Cerebellar nuclear complex (tissue), 1 donor: ENCODE measurements at places on chromosomes 6 and 20.

GRCh38 chr6:84141521-84141920 lies 85.9 kb downstream of the CEP162 start:
- no peak for DNase-seq

GRCh38 chr6:84057908-84058307 lies 24.3 kb downstream of the MRAP2 start:
- DNase-seq, result no peak

DNA sequence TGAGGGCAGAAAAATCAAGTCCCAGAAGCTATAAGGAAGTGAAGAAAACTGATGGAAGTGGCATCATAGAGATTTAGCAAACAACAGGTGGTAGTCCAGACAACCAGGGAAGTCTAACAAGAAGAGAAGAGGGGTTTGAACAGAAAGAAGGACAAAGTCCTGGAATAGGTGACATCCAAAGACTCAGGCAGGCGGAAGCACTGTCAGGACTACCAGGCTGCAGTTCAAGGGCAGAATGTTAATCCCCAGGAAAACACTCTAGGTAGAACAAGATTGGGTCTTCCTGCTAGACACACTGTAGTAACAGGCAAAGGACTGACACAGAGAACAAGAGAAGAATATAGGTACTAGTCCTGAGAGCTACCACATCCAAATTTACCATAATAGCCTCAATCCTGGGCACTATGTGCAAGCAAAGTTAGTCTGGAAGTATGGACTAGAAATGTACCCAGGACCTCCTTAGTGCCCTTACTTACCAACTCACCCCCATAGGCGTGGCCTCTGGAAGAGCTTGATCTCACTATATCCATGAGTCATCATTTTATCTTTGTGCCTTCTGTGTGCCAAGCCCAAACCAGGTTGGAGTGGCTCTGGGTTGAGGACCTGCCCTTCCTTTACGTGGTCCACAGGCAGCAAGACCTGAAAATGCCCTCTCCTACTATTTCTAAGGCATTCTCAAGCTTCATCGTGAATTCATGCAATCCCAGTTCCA lies 2.2 kb upstream of the EPB41L2 start:
- DNase-seq, result no peak

DNA sequence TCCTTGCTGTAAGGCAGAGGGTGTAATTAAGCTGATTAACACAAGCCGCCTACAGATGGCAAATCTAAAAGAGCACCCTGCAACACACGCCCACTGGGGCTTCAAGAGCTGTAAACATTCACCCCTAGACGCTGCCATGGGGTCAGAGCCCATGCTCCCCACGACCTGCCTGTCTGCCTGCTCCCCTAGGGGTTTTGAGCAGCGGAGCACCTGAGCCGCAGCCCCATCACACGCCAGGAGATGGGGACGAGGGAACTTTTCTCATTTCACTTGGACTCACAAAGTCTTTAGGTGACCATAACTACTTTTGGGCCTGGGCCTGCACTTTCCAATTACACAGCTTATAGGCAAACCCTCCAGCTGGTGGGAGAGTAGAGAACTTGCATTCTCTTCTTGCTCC lies 99.0 kb upstream of the SOX4 start:
- DNase-seq, result no peak

DNA sequence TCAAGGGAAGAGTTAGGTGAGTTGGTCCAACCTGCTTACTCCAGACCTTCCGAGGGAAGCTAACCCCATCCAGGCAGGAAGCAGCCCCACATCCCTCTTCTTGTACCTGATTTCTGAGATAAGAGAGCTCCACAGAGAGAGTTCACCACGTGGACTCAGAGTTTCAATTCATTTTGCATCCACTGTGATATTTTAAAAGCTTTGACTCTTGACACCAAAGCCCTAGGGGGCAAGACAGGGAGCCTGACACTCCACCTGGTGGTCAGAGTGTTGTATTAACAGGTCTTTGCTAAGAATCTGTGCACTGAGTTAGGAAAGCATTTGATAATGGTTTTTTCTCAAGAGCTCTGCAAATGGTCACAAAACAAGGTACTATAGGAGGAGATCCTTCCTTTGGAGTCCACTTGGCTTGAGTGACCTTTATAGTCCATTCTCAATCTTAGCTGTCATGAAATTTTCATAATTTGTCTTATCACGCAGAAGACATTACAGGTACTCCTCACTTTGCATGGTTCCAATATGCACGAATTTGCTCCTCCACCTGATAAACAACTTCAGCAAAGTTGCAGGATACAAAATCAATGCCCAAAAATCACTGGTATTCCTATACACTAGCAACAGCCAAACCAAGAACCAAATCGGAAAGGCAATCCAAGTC lies 56.2 kb upstream of the RIPOR2 start:
- DNase-seq, result no peak

DNA sequence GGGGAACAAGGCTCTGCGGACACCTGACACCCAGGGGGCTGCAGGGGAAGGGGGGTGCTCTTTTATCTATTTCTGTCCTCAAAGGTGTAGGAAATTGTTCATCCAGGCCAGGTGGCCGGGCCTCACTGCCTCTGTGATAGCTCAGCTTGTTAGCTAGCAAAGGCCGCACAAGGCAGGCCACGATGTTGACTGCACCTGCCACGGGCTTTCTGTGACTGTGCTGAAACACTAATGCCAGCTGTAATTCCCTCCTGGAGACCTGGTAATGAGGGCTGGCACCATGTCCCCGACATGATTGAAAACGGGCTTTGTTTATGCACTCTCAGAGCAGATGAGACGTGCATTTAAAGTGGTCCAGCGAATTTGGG lies 61.4 kb upstream of the APCDD1L start:
- DNase-seq, result no peak

DNA sequence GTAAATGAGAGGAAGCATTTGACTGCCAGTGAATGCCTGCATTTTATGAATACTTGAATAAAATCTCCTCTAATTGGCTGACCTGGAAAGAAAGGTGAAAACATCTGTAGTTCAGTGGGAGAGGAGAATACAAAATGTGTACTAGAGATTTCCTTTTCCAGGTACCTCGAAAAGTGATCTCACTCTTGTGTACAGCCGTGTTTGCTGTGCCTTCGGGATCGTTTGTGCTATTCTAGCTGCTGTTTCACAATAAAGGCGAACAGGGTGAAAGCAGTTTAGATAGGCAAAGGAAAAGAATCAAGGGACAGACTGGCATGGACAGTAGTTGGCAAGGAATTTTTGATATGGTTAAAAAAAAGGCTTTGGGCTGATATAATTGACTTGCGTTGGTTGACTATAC lies 112.3 kb downstream of the ARID1B start:
- no peak for DNase-seq

- peak; percentile 19 for DNase-seq
Observed at GRCh38 chr6:149934249-149935156, 7.3 kb upstream of the ULBP2 start.

DNA sequence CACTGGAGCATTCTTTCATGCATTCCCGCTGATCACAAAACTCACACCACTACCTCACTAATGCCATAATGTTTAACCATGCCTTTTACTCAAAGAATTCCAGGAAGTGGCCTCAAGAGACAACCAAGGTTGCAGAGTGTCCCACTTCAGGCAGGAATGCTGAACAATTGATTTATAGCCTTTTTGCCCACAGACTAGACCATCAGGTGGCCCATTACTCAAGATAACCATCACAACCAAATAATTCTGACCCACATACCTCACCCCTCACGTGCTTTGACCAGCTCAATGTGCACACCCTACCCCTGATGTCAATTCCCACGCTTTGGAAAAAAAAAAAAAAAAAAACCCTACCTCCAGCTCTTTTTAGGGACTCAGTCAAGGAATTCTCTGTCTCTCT lies 220.6 kb upstream of the UFL1 start:
- no peak for DNase-seq

DNA sequence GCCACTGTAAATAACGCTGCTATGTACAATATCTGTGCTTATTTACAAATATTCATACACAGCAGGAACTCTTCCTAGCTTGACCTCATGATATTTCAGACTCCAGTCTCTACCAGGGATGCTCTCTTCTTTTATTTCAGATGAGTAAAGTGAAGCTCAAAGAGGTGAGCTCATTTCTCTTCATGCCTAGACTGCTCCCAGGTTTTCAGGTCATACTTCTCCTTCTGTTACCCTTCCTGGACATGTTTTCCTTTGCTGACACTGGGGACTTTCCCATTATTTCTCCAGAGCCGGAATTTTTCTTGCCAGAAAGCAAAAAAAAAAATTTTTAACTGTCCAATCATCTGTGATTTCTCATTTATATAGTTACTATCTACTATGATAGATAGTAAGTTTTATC lies 147.2 kb upstream of the DST start:
- DNase-seq, result no peak
